Stimulated activated naive CD8-positive, alpha-beta T cell treated with anti-CD3 and anti-CD28 coated beads, Interleukin-15, Interleukin-2, amounts not matched to agents 100 U/mL and 50 U/mL, for 24 hours (primary cell): ENCODE measurements at places on chromosomes 4 and X.

- no peak for DNase-seq
Observed at GRCh38 chr4:12445711-12446235, 1017.1 kb upstream of the HS3ST1 start.

- peak; percentile 4 for DNase-seq
Observed at GRCh38 chrX:9677098-9677739, 88.4 kb downstream of the GPR143 start.

- DNase-seq: no peak
Observed at GRCh38 chrX:40094900-40095582, 2.7 kb downstream of the BCOR start.

DNA sequence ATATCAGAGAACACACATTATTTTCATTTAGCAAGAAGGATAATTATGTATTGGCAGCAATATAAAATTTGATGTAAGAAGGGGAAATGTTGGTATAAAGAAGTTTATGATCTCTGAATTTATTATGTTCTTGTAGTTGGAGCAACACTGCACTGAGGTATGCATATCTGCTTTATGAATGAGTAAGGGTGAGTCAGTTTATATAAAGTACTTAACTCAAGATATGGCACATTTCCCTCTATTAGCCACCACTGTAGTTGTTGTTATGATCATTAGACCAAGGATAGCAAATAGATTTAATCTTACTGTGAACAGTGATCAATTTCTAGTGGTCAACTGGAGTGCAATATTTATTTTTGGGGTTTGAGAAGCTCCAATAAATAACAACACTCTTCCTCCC is 66.6 kb downstream of the SNX25 start:
- DNase-seq: no peak

DNA sequence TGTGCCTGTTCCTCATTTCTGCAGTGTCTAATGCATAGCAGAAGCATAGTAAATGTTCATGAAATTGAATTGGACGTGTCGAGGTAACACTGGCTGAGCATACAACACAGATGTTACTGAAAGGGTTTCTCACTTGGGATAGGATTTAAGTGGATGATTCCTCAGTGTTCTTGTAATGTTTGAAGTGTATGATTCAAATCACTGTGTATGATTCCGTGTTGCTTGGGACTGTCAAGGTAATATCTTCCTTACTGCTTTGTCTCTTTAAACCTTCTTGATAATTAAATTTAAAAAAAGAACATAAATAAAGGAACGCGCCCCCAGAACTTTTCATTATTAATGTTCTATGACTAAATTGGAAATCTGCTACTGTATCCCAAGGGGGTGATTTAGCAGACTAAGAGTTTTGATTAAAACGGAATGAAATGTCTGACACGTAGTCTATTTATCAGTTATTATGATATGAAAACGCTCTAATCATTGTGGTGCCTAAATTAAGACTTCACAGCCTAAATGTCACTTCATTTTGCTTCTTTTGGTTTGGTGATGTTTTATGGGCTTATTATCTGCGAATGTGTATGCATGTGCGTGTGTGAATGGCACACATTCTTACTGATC is 696.9 kb upstream of the EPHA5 start:
- no peak for DNase-seq

DNA sequence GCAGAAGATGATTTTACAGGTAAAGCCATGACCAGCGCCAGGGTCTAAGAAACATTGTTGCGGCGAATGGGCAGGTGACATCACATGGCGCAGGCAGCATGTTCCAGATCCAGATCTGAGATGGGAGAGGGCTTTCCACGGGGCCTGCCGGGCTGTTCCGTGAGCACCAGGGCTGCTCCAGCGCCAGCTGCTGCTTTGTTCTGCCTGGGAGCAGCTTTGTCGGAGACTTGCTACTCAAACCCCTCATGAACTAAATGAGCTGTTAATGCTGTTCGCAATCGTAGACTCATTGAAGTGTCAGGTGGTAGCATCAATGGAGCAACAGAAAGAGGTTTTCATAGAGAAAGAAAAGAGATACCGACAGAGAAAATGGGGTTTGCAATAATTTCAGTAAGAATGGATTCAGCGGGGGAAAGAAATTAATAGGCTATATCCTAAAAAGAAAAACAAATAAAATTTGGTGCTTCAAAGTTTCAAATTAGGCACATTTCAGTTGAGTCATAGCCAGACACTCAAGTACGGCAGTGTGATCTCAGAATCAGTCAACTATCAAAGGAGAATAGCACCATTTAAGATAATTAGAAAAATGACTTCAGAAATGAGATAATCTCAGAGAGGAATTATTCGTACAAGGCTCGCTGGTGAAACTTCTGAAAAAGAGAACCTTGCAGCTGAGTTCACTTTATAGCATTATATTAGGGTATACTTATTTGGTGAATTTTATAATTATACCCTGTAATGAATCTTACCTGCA is 23.9 kb downstream of the SORBS2 start:
- DNase-seq: no peak

DNA sequence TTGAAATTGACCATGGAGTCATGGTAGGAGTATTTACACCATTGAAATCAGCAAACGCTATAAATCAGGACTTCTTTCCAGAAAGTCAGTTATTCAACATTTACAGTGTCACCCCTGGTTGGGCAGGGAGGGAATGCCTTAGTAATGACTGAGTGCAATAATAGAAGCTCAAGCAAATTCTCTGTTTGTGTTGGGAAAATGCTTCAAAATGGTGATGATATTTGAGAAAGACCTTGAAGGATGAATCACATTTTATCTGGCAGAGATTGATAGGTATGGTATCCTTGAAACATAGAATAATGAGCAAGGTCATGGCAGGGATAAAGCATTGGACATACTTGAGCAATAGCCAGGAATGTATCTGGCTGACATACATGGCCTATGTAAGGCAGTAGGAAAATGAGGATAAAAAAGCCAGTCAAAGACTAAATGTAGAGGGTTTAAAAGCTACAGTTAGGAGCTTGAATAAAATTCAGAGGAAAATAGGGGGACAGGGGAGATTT is 248.7 kb downstream of the FMR1NB start:
- no peak for DNase-seq

GRCh38 chr4:118289794-118290193 is 63.0 kb downstream of the PRSS12 start:
- no peak for DNase-seq

GRCh38 chr4:77800483-77801259 is 18.5 kb downstream of the CNOT6L start:
- no peak for DNase-seq

DNA sequence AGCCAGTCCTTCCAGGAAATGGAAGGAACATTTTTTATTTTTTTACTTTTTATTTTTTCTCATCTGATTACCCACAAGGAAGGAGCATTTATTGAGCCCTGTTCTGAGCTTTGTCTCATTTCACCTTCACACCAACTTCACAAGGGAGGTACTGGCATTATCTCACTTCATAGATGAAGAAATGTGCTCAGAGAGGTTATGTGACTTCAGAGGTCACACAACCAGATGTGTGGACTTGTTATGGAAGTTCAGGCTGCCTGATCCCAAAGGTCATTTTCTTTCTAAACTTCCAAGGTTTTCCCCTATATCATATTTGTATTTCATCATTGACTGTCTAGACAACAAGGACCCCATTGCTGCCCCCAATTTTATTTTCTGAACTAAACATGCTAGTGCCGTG is 160.3 kb downstream of the DCLK2 start:
- DNase-seq: no peak

DNA sequence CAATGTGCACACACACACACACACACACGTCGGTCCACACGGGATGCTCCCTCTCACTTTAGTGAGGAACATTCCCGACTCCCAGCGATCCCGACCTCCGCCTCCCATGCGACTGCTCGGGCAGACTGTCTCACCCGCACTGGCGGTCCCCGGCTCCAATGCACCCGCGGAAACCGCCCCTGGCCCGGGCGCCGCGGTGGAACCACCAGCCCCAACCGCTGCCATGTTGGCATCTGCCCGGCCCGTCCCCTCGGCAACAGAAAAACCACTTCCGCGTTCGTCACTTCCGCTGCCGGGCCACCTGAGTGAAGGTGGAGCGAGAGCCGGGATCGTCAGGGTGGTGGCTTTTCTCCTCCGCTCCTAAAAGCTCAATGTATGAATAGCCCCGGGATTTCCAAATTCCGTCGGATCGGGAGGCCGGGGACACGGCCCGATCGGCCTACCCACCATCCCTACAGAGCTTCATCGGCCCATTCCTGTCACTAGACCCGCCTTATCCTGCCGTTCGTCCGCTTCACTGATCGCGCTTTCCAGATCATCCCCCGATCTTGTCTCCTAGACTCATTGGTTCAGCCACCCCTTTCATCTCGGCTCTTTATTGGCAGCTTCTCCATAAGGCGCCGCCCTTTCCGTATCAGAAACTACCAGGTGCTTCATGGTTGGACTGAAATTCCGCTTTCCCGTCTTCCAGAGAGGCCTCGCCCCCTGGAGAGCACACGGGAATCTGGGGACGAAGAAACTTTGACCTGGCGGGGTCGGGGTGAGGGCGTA is at the start of gene SLC35A2:
Gene SLC35A2 (minus strand): TSS at position 235 of the 771 bp plus-strand sequence. CDS start 10 bp downstream, at position 225.
- DNase-seq: peak; percentile 88

- no peak for DNase-seq
Observed at GRCh38 chrX:72110876-72111708, 20.6 kb downstream of the RTL5 start.

GRCh38 chr4:67684839-67685531 is 16.0 kb downstream of the UBA6 start:
- DNase-seq: no peak

DNA sequence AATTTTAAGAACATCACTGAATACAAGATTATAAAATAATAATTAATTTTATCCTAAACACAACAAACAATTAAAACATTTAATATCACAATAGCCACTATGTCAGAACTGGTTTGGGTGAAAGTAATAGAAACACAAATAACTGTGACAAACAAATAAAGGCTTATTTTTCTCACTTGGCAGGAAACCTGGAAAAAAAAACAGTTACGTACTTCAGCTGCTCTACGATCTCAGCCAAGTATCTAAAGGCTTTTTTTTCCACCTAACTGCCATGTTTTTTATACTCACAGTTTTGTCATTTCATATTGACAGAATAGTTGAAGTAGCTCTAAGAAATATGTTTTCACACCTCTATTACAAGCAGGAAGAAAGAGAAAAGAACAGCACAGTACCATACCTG is 284.8 kb upstream of the INTU start:
- DNase-seq: no peak

DNA sequence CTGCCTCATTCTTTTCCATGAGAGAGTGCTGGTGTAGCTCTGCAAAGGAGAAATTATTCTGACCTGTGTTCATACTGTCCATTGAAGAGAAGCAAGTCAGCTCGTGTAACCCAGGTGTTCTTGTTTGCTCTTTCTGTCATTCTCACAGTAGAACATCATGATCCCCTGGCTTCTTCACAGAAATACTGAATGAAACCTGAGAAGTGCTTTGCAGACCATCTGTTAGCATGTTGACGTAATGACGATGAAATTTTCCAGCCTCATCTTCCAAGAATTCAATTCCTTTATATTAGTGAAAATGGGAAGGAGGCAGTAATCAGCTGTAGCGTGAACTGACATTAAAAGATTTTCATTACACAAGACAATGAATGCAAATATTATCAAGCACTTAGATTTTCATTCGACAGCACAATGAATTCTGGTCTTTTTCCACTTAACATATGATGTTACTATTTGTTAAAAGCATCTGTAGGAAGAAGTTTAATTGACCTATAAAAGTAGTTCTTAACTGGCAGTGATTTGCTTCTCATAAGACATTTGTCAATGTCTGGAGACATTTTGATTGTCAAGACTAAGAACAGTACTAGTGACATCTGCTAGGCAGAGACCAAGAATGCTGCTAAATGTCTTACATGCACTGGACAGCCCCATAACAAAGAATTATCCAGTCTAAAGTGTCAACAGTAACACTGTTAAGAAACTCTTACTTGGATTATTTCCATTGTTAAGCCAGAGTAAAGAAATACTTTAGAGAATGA is 246.3 kb downstream of the BANK1 start:
- DNase-seq: no peak

GRCh38 chr4:47031011-47031678 is at the start of gene GABRB1:
TSS of gene GABRB1 (plus strand) at chr4:47031567.
- DNase-seq: peak; percentile 13

- no peak for DNase-seq
Observed at GRCh38 chrX:55486736-55487135, 2.9 kb downstream of the USP51 start.

- DNase-seq: no peak
Observed at GRCh38 chr4:169417629-169418282, 147.0 kb upstream of the SH3RF1 start.

- no peak for DNase-seq
Observed at GRCh38 chr4:130419211-130419975, 1323.4 kb downstream of the C4orf33 start.

GRCh38 chrX:80138938-80139337 is 124.4 kb downstream of the TBX22 start:
- DNase-seq: no peak

DNA sequence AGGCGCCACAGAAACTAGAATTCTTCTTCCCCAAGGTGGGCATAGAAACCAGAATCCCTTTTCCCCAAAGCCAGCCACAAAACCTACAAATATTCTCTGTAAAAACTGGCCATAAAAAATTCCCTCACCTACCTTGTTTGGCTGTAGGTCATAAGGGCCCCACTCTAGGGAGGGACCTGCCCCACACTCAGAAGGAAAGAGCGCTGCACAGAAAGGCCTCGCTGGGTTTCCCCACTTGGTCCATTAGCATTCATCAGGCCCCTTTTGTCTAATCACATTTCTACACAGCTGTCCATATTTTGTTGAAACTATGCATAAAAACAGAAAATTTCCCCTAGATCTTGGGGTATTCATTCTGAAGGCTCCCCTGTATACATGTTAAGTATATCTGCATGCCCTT is 54.1 kb downstream of the PHKA2 start:
- DNase-seq: no peak

DNA sequence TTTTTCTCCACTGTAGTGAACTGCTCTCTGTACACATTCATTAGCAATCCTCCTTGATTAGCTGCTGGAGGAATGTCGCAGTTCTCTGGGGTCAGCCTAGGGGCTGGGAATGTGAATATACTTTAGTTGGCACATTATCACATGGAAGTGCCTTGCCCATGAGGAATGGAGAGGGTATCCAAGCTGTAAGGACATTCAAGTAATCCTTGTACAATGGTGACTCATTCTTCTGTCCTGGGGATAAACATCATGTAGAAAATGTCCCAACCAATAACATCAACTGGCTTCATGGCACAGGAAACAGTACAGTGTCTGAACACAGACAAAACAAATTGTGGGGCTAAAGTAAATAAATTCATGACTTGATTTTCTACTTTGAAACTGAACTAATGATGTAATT is 147.1 kb downstream of the GLRA2 start:
- DNase-seq: no peak
